ENCODE measurements at places on chromosomes 16 and 17.

DNA sequence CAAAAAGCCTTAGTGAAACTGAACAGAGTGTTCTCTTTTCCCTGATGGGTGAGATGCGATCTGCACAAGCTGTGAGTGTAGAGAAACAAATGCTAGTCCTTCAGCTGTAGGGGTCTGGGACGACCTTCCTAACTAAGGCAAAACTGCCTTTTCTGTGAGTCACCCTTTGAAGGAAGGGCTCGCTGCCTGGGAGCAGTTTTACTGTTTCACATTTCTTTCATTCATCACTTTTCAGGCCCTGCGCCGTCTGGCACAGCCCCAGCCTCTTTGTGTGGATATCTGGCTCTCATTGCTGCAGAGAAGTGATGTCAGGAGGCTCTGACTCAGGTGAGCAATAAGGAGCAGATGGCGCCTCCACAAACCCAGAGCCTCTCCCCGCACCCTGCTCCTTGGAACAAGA, 57.4 kb downstream of the HS3ST3A1 start:
- DNase-seq, result no peak

DNA sequence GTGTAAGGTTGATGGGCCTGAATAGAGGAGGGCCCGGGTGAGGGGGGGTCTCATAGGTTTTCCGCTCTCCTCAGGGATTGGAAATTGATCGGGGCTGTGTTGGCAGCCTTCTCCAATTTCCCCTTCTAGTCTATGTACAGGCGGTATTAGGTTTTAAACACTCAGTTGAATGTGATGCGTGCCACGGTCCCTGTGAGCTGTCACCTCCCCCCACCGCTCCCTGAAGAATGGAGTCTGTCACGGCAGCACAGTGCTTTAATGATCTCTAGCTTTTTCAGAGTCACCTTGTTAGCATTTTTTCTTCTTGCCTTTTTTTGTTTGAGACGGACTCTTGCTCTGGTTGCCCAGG, 800 bp downstream of the COX4I1 start:
- DNase-seq, result no peak

GRCh38 chr16:64412578-64413280, 709.1 kb downstream of the CDH11 start:
- no peak for DNase-seq

DNA sequence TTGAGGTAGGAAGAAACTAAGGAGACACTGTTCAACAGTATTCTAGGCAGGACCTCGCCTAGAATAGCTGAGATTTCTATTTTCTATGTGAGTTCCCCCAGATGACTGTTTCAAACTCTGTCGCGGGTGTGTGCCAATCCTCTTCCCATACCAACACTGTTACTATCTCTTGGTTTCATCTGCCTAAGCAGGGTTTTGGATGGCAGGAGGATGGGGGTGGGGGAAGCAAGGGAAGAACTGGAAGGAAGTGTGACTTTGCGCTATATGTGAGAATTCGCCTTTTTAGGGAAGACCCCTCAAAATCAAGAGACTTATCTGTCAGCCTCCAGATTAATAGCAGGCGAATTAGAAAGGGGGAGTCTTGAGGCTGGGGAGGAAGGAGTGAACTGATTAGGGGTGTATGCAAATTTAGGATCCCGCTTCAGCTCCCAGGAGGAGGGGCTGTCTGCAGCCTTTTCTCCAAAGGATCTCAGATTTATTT, 521 bp upstream of the G6PC3 start:
- DNase-seq, result no peak

DNA sequence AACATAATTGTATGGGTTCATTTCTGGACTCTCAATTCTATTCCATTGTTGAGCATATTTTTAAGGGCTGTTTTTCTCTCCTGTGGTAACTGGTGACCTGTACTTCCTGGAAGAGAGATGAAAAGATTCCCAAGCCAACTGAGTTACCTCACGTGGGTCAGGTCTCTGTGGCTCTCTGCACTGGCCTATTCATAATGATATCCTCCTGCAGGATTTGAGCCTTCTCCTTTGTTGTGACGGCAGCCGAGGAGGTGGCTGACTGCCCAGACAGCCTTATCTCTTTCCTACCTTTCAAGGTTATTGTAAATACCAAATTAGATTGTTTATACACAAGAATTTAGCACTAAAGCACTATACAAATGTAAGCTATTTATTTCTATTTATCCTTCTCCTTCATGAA, 2.7 kb upstream of the ACE start:
- no peak for DNase-seq

GRCh38 chr16:27566417-27566816, 16.5 kb downstream of the KATNIP start:
- no peak for DNase-seq

- no peak for DNase-seq
Observed at GRCh38 chr17:47279062-47279801, 25.6 kb downstream of the ITGB3 start.

DNA sequence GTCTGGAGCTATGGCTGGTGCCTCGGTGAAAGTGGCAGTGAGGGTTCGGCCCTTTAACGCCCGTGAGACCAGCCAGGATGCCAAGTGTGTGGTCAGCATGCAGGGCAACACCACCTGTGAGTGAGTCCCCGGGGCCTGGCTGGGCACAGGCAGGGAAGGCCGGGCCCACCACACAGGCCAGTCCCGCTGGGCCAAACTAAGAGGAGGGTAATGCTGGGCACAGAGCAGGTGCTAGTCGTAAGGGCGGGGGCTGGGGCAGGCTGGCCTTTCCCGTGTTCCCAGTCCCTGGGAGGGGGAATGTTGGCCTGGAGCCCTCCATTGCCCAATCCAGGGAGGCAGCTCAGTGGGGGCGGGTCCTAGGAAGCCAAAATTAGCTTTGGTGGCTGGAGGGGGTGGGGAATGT, 2.5 kb downstream of the KIF1C start:
- no peak for DNase-seq

DNA sequence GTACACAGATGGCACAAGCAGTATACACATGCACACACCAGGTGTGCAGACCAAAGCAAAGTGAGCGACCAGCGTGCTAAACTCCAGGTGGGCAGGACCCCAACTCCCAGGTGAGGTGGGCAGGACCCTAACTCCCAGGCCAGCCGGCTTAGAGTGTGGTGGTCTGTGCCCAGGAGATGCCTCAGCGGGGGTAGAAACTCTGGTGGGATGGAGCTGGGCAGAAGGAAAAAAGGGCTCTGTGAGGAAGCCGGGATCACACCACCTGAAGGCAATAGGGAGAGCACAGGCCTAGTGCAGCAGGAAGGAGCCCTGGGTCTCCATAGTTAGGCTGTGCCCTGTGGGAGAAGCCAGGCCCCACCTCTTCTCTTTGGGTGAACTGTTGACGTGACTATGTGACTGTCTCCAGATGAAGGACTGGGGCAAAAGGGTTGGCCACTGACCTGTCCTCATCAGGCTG, 1.6 kb upstream of the FOXJ1 start:
- DNase-seq, result no peak

DNA sequence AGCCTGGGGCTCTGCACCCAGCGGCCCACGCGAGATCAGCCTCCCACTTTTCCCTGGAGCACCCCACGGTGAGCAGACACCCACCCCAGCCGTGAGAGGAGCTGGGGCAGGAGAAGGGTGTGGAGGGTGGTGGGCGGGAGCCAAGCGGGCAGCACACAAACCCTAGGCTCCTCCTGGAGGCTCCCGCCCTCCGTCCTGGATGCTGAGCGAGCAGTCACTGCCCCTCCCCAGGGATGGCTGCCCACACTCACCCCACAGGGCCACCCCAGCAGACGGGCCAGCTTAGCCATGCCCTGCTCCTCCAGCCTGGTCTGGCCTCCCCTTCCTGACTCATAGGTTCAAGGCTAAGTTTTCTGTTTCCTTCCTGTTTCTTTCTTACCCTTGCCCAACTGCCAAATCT, 15.7 kb upstream of the ABCC3 start:
- DNase-seq, result no peak

GRCh38 chr17:6028294-6028693, 41.9 kb upstream of the WSCD1 start:
- no peak for DNase-seq

DNA sequence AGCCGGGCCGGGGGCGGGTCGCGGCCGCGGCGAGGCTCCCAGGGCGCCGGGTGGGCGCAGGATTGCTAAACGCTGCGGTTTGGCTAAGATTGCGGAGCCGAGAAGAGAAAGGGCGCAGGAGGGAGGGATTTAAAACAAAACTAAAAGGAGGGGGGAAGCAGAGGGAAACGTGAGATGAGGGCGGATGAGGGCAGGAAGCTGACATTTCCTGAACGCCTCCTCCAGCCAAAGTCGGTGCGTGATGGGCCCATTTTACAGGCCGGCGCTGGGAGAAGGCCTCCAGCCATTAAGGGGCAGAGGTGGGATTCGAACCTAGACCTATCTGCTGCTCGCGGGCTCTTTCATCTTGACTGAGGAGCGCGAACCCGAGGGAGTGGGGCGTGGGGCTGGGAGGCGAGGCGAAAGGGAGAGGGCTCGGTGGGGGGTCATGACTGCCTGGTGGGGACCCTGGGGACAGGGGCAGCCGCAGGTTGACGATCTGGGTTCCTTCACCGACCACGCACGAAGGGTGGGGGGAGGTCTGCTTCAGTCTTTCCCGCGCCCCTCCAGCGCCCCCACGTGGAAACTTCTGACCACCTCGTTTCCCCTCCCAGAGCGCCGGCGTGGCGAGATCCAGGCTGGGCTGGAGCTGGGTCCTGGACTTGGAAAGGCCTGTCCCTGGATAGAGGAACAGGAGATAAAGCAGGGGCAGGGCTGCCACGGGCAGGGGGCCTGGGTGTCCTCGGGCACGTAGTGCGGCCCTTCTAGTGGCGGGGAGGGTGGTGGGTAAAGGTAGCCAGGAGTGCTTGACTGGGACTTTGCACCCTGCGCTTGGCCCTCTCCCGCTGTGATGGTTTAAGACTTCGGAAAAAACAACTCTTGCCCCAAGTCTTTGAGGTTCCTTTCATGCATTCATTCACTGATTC, 3.8 kb upstream of the TAC4 start:
- DNase-seq, result peak; percentile 53

GRCh38 chr17:19897903-19898302, 30.2 kb upstream of the ULK2 start:
- no peak for DNase-seq

GRCh38 chr17:74089869-74090464, 113.5 kb upstream of the RPL38 start:
- DNase-seq, result no peak

- no peak for DNase-seq
Observed at GRCh38 chr16:4604401-4604800, 10.3 kb downstream of the UBALD1 start.

- no peak for DNase-seq
Observed at GRCh38 chr17:60154616-60155426, 5.0 kb downstream of the CA4 start.

DNA sequence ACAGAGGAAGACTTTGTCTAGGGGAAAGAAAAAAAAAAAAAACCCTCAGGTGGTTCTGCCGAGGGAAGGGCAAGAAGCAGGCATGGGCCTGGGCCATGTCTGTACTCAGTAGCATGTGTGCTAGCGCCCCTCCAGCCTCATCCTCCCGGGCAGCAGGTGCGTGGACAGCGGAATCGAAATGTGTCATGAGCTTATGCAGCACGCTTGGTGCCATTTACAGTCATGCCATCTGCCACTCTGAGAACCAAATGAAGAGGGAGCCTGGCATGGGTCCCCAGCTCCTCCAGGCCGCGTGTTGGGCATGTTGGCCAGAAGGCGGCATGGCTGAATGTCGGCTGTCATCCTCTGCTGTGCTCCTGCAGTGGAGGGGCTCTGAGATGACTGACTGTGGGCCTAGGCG, 31.4 kb downstream of the CRAMP1 start:
- DNase-seq, result no peak

DNA sequence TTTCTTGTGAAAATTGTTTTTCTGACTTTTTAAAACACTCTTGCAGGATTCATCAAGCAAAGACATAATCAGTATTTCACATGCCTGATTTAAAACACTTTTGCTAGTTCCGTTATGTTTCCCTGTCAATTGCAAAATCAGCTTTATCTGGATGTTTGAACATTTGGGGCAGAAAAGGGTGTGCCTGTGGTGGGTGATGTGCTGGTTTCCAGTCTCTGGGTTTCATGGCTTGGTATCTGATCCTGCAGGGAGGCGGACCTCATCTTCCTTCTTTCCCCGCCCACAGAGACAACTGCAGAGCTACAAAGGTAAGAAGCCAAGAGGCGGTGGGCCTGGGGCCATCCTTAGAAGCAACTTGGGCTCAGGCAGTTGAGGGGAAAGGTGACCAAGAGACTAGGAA, 41.8 kb downstream of the NLRC5 start:
- DNase-seq, result no peak

DNA sequence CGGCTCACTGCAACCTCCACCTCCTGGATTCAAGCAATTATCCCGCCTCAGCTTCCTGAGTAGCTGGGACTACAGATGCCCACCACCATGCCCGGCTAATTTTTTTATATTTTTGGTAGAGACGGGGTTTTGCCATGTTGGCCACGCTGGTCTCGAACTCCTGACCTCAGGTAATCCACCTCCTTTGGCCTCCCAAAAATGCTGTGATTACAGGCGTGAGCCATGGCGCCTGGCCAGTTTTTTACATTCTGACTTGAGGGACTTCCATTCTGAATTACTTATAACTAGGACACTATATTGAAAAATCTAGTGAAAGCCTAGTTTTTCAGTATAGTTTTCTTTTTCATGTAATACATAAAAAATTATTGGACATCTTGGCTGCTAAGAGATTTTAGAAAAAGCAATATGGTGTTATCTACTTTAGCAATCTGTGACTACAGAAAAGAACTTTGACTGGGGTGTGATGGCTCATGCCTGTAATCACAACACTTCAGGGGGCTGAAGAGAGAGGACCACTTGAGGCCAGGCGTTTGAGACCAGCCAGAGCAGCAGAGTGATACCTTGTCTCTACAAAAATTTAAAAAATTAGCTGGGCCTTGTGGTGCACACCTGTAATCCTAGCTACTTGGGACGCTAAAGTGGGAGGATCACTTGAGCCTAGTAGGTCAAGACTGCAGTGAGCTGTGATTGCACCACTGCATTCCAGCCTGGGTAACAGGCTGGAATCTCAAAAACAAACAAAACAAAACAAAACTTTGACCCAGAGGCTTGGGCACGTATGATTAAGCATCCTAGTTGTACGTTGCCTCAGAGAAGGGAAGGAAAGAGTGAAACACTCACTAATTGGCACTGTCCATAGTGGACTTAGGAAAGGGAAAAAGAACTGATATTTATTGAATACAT, 26.8 kb upstream of the GOSR1 start:
- DNase-seq, result no peak

DNA sequence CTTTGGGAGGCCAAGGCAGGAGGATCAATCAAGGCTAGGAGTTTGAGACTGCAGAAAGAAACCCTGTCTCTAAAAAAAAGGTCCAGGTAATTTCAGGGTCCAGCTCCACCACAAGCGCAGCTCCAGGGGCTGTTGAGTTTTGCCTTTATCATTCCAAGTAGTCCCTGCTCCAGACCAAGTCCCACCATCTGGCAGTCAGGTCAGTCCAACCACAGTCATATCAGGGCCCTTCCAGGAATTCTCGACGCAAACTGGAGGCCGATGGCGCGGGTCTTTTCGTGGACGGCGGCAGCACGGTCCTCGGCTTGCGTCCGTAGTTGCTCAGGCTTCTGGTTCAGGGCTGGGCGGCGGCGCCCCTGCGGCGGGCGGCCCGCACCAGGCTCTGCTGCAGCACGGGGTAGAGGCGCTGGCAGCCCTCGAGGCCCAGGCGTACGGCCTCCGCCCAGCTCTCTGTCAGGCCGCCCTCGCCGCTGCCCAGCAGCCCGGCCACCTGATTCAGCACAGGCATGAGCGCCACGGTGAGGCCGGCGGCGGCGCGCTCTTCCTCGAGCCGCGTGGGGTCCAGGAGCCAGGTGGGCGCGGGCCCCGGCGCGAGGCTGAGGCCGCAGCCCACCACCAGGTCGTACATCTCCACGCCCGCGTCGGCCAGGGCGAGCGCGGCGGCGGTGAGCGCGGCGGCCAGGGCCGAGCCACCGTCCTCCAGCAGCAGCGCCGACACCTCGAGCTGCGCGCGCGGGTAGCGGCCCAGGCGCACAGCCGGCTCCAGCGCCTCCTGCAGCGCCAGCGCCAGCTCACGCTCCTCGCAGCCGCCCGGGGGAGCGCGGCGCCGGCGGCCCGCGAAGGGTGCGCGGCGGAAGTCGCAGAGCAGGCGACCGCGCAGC, 752 bp downstream of the EXOSC6 start:
- peak; percentile 35 for DNase-seq
